Chondrocyte (in vitro differentiated cells): ENCODE measurements at places on chromosomes 3 and 15. TPM values are rescaled to one million over a fixed set of nuclear protein-coding genes. Genes with fewer than 3 reads are reported as not detected.

GRCh38 chr3:8887435-8888300 is 75.6 kb downstream of the RAD18 start:
- H3K36me3 ChIP-seq = peaks cover 11% of the 10 kb centered on the region
- H3K4me3 ChIP-seq = peak overlapping the region; percentile 11
- H3K4me1 ChIP-seq = peaks cover 73% of the 10 kb centered on the region
- no peaks in the 10 kb centered on the region for H3K27me3 ChIP-seq

DNA sequence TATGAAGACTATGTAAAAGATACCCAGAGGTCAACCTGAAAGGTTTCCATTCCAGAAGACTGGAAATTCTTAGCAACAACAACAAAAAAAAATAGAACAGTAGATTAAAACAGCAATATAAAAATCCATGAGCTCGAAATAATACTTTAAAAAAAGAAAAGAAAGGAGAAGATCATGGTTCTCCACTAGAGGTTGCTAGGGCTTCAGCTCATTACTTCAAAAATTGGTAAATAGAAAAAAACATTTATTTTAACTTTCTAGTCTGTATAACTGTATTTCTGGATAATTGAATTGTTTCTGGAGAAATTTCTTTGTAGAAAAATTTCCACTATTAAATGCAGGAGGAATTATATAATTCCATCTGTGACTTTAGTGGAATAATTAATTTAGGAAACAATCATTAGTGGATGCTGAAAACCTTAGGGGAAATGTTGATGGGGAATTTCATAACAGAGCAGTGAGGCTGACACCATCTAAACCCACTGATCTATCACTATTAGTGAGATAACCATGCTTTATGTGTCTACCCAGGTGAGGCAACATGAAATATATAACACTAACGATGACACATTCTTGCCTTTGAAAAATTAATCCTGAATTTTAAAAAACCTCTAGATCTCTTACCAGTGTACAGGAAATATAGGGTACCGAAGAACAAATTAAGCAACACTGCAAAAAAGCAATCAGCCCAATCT is 62.5 kb upstream of the SNRK start:
- H3K27me3 ChIP-seq = peaks cover 2% of the 10 kb centered on the region
- H3K36me3 ChIP-seq = peaks cover 9% of the 10 kb centered on the region
- no peaks in the 10 kb centered on the region for H3K4me1 ChIP-seq
- no peak overlapping the region for H3K4me3 ChIP-seq
- DNase-seq = no peak

GRCh38 chr3:193470710-193471109 is 84.0 kb downstream of the ATP13A4 start:
- no peak overlapping the region for H3K27ac ChIP-seq
- peaks cover 25% of the 10 kb centered on the region for H3K27me3 ChIP-seq
- H3K36me3 ChIP-seq = no peaks in the 10 kb centered on the region
- H3K4me1 ChIP-seq = no peaks in the 10 kb centered on the region
- DNase-seq = no peak

DNA sequence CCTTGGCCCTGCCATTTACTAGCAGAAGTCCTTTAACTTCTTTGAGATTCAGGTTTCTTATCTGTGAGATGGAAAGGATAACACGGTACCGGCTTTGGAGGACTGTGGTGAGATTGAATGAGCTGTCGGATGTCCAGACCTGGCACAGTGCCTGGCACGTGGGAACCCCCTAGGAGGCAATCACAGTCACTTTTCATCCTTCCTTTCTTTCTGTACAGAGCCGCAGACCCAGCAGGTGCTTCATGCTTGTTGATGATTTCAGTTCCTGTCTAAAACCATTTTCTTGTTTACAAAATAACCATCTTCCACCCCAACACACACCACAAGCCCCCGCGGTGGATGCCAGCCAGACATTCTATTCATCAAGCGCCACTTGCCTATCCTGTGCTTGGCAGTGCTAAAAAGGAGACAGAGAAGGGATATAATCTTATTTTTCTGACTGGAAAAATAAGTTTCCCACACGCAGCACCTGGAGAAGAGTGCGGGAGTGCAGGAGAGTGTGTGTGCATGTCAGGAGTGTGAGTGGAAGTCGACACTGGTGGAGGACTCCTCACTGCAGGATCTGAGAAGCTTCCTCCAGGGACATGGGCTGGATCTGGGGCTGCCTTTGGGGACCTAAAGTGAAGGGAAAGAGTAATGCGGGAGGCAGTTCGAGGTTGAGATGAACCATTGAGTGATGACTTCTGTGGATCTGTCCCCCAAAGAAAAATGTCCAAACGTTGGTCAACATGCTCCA is 85.7 kb downstream of the ST6GAL1 start:
- no peak for DNase-seq
- no peak overlapping the region for H3K4me3 ChIP-seq
- H3K36me3 ChIP-seq = peaks cover 6% of the 10 kb centered on the region
- no peaks in the 10 kb centered on the region for H3K27me3 ChIP-seq
- H3K27ac ChIP-seq = peak overlapping the region; percentile 41

GRCh38 chr15:90291679-90292356 is 26.3 kb downstream of the NGRN start:
- H3K27ac ChIP-seq = no peak overlapping the region
- no peaks in the 10 kb centered on the region for H3K36me3 ChIP-seq
- H3K27me3 ChIP-seq = no peaks in the 10 kb centered on the region
- DNase-seq = no peak
- H3K4me1 ChIP-seq = peaks cover 13% of the 10 kb centered on the region

- no peak overlapping the region for H3K4me3 ChIP-seq
- DNase-seq = no peak
- H3K27me3 ChIP-seq = no peaks in the 10 kb centered on the region
- H3K27ac ChIP-seq = no peak overlapping the region
- no peaks in the 10 kb centered on the region for H3K36me3 ChIP-seq
Observed at GRCh38 chr3:138854204-138854603, 19.5 kb upstream of the PIK3CB start.

- no peaks in the 10 kb centered on the region for H3K27me3 ChIP-seq
- H3K4me3 ChIP-seq = no peak overlapping the region
- H3K36me3 ChIP-seq = no peaks in the 10 kb centered on the region
- no peak overlapping the region for H3K27ac ChIP-seq
- H3K4me1 ChIP-seq = peaks cover 26% of the 10 kb centered on the region
- DNase-seq = peak; percentile 64
Observed at GRCh38 chr15:57322602-57323250, 53.6 kb upstream of the CGNL1 start.

GRCh38 chr3:195177422-195178123 is 93.4 kb downstream of the XXYLT1 start:
- no peak overlapping the region for H3K27ac ChIP-seq
- DNase-seq = no peak
- no peak overlapping the region for H3K4me3 ChIP-seq
- peaks cover 14% of the 10 kb centered on the region for H3K4me1 ChIP-seq
- H3K36me3 ChIP-seq = peaks cover 11% of the 10 kb centered on the region

DNA sequence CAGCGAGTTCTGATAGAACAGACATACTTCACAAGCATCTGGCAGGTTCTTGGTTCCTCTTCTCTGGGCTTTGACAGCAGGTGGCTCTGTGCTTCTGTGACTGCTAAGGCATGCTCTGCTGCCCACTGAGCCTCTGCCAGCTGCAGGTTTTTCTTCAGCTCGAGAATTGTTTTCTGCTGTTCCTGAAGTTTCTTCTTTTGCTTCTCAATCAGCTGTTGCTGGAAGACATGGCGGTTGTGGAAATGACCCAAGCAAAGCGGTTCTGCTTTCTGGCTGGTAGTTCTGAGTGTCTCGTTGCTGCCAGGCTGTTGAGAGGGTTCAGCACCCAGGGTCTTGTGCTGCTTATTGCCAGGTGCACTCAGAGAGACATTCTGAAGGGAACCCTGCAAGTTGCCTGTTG is 50.8 kb downstream of the CCDC191 start:
- H3K4me3 ChIP-seq = no peak overlapping the region
- no peaks in the 10 kb centered on the region for H3K27me3 ChIP-seq
- no peak for DNase-seq
- peaks cover 7% of the 10 kb centered on the region for H3K36me3 ChIP-seq
- H3K27ac ChIP-seq = no peak overlapping the region

DNA sequence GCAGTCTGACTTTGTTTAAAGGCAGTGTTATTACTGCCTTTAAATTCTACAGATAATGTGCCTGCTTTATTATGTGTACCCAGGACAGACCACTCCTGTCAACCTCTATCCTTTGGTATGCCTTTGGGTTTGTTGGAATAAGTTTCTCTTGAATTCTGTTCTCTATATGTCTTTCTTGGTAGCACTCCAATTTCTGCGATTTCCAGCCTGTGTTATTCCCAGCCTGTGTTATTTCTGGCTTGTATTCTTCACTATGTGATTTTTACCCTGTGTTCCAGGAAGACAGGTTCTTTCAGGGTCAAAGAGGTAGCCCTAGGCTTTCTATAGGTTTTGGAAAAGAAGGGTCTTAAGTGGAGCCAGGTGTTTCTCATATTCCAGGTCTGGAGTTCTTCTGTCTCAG is 407.4 kb upstream of the AZI2 start:
- peaks cover 7% of the 10 kb centered on the region for H3K4me1 ChIP-seq
- no peaks in the 10 kb centered on the region for H3K27me3 ChIP-seq
- no peak overlapping the region for H3K4me3 ChIP-seq
- no peaks in the 10 kb centered on the region for H3K36me3 ChIP-seq
- DNase-seq = no peak

- H3K36me3 ChIP-seq = no peaks in the 10 kb centered on the region
- no peak for DNase-seq
- no peaks in the 10 kb centered on the region for H3K27me3 ChIP-seq
- H3K4me3 ChIP-seq = peak overlapping the region; percentile 29
Observed at GRCh38 chr3:188037195-188037718, 116.7 kb upstream of the LPP start.

GRCh38 chr3:24704496-24704895 is 209.8 kb upstream of the THRB start:
- peaks cover 2% of the 10 kb centered on the region for H3K4me1 ChIP-seq
- H3K27me3 ChIP-seq = no peaks in the 10 kb centered on the region
- no peaks in the 10 kb centered on the region for H3K36me3 ChIP-seq
- H3K4me3 ChIP-seq = no peak overlapping the region
- no peak for DNase-seq
- peak overlapping the region; percentile 22 for H3K27ac ChIP-seq

DNA sequence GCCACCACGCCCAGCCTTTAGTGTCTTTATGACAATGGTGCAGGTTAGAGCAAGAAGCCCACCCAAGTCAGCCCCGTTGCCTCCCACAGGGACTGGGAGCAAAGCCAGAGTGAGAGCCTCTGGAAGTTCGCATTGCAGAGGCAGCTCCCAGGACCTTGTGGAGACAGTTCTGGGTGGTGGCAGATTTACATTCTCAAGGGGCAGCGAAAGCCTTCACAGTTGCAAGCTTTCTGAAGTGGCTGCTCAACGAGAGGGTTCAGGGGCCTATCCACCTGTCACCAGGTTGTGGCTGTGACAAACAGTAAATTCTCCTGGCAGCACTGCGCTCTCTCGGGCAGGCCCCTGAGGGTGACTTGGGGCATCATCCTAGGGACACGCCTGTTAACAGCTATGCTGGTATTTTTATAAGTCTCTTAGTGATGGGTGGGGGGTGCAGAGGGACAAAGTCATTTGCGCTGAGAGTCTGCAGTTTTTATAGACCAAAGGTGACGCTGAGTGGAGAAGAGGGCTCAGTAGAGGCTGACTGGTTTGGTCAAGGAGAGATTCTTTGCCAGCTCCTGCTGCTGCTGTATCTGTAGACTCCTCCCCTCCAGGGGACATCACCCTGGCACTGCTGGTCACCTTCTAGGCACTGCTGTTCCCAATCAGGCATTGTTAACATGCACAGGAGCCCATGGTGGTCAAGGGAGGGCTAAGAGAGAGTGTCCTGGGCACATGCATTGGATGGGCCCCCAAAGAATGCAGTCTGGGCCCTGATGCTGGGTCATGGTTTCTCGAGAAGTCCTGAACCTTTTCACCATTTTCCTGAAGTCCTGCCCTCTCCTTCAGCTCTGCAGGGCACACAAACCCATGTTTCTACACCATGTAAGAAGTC is 57.5 kb upstream of the KLF13 start:
- H3K4me1 ChIP-seq = peaks cover 3% of the 10 kb centered on the region
- H3K27ac ChIP-seq = no peak overlapping the region
- DNase-seq = peak; percentile 59
- no peak overlapping the region for H3K4me3 ChIP-seq

DNA sequence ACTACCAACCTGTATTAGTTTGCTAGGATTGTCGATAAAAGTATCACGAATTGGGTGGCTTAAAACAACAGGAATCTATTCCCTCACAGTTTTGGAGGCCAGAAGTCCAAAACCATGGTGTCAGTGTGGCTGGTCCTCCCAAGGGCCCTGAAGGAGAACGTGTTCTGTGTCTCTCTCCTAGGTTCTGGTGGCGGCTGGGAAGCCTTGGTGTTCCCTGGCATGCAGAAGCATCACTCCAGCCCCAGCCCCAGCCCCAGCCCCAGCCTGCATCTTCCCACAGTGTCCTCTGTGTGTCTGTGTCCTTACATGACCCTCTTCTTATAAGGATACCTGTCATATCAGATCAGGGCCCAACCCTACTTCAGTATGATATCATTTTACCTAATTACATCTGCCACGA is 272.5 kb upstream of the LYSMD4 start:
- peaks cover 4% of the 10 kb centered on the region for H3K27me3 ChIP-seq
- H3K4me1 ChIP-seq = no peaks in the 10 kb centered on the region
- H3K4me3 ChIP-seq = no peak overlapping the region
- no peaks in the 10 kb centered on the region for H3K36me3 ChIP-seq

GRCh38 chr3:42077785-42078184 is 13.4 kb upstream of the TRAK1 start:
- DNase-seq = no peak
- no peak overlapping the region for H3K4me3 ChIP-seq
- no peaks in the 10 kb centered on the region for H3K27me3 ChIP-seq
- peaks cover 5% of the 10 kb centered on the region for H3K36me3 ChIP-seq

GRCh38 chr3:102483556-102483955 is 48.7 kb downstream of the ZPLD1 start:
- DNase-seq = no peak
- no peak overlapping the region for H3K4me3 ChIP-seq
- no peak overlapping the region for H3K27ac ChIP-seq
- no peaks in the 10 kb centered on the region for H3K36me3 ChIP-seq
- H3K4me1 ChIP-seq = no peaks in the 10 kb centered on the region
- peaks cover 14% of the 10 kb centered on the region for H3K27me3 ChIP-seq

DNA sequence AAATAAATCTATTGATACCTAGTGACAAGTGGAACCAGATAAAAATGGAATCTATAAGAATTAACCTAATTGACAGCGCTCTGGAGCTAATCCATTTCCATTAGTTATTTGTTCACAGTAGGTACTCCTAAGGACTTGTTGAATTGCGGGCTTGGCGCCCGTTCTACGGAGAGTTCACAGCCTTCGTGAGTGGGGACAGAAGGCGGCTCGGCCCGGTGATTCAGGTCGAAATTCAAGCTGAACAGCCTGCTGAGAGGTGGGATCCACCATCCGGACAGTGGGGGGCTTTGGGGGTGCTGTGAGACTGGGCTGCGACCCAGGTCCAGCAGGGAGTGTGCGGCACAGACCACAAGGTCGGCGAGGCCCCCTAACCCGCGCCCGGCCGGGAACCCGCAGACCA is 779 bp upstream of the CTNNB1 start:
- no peaks in the 10 kb centered on the region for H3K27me3 ChIP-seq
- peak overlapping the region; percentile 20 for H3K27ac ChIP-seq
- H3K4me3 ChIP-seq = peak overlapping the region; percentile 81
- no peak for DNase-seq
- H3K36me3 ChIP-seq = no peaks in the 10 kb centered on the region

CLCN2 gene
- total RNA-seq = 3.1 to 6.5 TPM (median 3.1 TPM) in 3 replicates

CHAC1 gene
- 2.8 to 78.5 TPM (median 77.6 TPM) in 3 replicates for total RNA-seq

ZNF660 gene
- 5.3 to 9.4 TPM (median 5.4 TPM) in 3 replicates for total RNA-seq

NR2E3 gene
- not detected in 3 replicates for total RNA-seq

SUCNR1 gene
- total RNA-seq = 0.12 to 0.13 TPM in 2 of 3 replicates, not detected in the other

TRH gene
- total RNA-seq = not detected in 3 replicates

IGSF11 gene
- not detected in 3 replicates for total RNA-seq

CLRN1 gene
- not detected in 3 replicates for total RNA-seq

SERPINI2 gene
- not detected in 3 replicates for total RNA-seq

BTLA gene
- total RNA-seq = 0.42 TPM in 1 of 3 replicates, not detected in the others
